Fibroblast of skin of left biceps (primary cell): ENCODE measurements at places on chromosomes 11 and 22.

DNA sequence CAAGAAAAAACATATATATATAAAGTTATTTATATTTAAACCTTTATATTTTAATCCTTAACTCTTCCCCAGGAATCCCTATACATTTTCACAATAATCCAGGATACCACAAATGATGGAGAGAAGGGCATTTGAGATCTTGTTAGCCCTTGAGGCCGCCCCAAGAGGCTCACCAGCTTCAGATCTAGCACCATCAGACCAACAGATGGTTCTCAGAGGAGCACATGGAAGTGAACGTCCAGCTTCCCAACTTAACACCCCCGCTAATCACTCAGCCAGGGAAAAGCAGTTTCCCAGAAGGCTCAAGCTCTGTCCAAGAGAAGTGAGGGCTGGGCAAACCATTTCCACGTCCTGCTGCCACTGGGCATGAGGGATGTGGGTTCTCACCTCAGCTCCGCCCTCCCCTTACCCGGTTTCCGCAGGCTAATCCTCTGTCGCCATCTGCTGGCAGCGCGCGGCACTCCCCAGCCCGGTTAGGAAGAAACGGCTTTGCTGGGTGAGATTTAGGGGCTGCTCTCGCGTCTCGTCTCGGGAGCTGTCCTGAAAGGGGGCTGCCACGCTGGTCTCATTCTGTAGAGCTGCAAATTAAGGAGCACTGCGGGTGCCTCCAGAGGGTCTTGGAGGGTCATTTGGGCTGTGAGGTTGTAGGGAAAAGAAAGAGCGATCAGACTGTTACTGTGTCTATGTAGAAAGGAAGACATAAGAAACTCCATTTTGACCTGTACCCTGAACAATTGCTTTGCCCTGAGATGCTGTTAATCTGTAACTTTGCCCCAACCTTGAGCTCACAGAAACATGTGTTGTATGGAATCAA is 6.8 kb upstream of the FAM111A start:
- no peak for DNase-seq

- DNase-seq, result no peak
Observed at GRCh38 chr11:72709478-72710238, 35.4 kb upstream of the PDE2A start.

- no peak for DNase-seq
Observed at GRCh38 chr11:122517403-122518379, 137.8 kb upstream of the UBASH3B start.

DNA sequence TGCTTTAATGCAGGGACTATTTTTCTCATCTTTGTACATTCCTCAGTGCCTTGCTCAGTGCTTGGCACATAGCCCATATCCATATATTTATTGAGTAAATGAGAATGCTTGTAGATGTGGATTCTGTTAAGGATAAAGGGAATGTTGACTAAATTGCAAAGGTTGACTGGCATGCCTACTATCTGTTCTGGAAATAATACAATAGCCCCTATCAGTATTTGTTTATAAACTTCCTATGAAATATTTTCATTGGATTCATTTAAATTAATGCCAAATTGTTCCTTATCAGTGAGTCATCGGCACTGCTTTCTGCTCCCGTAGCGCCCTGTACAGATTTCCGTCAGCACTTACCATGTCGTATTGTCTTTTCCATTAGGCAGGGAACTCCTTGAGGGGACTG is 8.0 kb downstream of the RNF121 start:
- DNase-seq, result peak; percentile 18

DNA sequence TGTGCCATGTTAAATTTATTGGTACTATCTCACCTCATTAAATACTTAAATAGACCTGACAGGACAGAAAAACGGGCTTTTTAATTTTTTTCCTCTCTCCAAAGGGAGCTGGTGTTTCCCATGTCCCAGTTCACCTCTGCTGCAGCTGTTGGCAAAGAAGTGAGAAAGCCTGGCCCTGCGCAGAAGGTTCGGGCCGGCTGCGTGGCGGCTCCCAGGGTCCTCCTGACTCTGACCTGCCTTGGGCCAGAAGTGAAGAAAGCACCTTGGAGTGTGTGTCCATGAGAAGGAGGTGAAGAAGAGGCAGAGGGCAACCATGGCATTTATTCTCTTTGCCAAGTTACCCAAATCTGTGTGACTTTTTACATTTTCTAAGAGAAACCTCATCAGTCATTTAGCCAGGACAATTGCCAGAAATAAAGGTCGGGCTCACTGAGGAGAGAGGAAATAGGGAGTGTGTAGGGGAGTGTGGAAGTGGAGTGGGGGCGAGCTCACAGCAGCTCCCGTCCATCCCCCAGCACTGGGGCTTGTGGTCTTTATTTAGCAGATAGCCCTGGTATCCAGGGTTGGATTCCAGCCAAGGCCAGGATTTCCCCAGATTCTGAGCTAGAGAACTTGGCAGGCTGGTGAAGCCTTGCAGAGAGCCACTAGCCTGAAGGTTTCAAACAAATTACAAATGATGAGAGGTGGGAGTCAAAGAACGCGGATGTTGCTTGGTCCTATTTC is 102.4 kb upstream of the CADM1 start:
- no peak for DNase-seq

- DNase-seq, result no peak
Observed at GRCh38 chr11:96760815-96761214, 371.0 kb downstream of the JRKL start.

DNA sequence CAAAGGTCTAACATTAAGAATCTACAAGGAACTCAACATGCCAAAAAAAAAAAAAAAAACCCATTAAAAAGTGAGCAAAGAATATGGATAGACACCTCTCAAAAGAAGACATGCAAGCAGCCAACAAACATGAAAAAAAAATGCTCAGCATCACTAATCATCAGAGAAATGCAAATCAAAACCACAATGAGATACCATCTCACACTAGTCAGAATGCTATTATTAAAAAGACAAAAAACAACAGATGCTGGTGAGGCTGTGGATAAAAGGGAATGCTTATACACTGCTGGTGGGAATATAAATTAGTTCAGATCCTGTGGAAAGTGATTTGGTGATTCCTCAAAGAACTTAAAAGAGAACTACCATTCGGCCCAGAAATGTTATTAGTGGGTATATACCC is 257.7 kb upstream of the PLET1 start:
- no peak for DNase-seq

DNA sequence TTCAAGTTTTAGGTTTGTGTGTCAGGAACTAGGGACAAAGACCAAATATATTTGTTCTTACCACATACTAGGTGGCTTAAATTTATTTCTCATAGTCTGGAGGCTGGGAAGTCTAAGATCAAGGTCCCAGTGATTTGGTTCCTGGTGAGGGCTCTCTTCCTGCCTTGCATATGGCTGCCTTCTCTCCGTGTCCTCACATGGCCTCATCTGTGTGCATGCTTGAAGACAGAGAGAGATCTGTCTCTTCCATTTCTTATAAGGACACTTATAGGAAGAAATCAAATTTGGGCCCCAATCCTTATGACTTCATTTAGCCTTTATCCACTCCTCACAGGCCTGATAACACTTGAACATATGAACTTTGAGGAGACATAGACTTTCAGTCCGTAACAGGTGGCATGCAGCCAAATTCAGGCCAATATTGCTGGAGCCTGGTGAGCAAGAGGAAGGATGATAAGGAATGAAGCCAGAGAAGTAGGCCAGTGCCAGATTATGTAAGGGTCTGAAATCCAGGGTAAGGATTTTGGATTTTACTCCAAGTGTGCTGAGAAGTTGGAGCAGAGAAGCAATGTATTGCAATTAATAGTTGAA is 35.1 kb downstream of the TTC17 start:
- DNase-seq, result no peak

DNA sequence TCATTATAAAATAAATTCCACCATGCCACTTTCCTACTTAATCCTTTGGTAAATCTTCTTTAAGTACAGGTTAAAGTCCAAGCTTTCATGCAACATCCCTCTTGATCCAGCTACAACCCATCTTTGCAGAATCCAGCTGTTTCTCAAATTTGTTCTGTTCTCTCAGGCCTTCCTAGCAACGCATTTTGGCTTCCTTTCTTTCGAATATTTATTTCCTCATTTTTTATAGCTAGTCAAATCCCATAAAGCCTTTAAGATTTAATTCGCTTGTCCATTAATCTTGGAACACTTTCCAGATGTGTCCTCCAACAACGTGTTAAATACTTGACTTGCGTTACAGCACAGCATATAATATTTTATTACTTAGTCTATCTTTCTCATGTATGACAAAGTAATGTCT is 600.1 kb upstream of the CHORDC1 start:
- no peak for DNase-seq

- DNase-seq, result no peak
Observed at GRCh38 chr11:40987776-40988435, 471.5 kb downstream of the LRRC4C start.

DNA sequence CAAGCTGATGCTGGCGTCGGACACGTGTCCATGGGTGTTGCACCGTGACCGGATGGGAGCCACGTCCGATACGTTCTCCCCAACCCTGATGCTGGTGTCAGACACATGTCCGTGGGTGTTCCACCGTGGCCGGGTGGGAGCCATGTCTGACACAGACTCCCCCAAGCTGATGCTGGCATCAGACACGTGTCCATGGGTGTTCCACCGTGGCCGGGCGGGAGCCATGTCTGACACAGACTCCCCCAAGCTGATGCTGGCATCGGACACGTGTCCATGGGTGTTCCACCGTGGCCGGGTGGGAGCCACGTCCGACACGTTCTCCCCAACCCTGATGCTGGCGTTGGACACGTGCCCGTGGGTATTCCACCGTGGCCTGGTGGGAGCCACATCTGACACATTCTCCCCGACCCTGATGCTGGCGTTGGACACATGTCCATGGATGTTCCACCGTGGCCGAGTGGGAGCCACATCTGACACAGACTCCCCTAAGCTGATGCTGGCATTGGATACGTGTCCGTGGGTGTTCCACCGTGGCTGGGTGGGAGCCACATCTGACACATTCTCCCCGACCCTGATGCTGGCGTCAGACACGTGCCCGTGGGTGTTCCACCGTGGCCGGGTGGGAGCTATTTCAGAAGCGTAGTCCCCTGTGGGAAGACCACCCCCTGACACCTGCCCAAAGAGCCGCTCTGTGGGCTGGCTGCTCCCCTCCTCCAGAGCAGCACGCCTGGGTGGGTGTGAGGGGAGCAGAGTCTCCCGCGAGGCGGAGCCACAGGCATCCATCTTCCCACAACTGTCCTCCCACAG is 20.0 kb downstream of the SELENOO start:
- DNase-seq, result no peak

DNA sequence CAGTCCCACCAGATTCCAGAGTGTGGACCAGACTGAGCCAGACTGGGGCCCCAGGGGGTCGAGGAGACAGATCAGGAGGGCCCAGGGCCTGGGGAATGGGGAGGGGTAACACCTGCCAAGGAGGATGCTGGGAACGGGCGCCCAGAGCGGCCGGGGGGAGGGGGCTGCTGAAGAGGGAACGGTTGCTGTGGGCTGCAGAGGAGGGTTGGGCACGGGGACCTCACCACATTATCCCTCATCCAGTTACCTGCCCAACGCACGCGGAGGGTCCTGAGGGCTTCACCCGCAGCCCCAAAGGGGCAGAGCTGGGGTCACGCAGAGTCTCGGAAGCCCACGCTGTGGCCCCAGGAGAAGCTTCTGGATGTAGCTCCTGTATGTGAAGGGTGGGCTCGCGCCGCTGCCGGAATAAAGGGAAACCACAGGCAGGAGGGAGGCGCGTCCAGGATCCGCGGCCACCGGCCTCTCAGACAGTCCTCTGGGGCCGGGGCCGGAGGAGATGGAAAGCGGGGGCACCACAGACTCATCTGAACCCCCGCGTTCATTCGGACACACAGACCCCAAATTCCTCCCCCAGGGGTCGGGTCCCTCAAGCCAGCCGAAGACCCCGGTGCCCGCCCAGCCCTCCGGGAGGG is 866 bp upstream of the SELENOO start:
- no peak for DNase-seq

DNA sequence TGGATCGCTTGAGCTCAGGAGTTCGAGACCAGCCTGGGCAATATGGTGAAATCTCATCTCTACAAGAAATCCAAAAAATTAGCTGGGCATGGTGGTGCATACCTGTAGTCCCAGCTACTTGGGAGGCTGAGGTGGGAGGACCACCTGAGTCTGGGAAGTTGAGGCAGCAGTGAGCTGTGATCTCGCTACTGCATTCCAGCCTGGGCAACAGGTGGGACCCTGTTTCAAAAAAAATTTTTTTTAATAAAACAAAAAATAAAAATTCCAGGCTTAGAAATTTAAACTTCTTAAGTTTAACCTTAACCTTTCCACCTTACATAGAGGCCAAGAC is 21.2 kb downstream of the CLMP start:
- no peak for DNase-seq

DNA sequence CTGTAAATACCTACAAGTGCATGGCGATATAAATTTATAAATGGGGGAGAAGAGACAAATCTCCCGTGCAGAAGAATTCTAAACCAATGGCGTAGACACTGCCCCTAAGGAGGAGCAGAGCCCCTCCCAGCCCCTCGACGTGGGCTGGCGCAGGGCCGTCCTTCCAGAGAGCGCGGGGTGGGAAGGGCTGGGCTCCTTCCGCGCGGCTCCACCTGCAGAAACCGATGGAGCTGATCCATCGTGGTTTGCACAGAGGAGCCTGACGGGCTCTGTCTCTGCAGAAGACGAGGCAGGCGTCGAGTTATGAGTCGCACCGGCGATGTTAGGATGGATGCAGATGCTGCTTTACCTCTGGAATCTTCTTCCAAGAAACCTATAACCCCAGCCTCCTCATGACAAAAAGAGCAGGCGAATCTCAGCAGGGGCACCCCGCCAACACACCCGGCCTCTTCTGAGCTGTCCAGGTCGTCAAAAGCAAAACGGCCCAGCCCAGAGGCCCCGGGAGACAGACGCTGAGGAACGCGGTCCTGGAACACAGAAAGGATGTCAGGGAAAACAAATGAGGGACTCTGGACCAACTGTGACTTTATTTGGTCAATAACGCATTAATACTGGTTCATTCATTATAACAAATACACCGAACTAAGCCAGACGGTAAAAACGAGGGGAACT is 11.0 kb upstream of the B4GALNT4 start:
- DNase-seq, result no peak

- no peak for DNase-seq
Observed at GRCh38 chr11:94322501-94322900, 18.1 kb downstream of the IZUMO1R start.

GRCh38 chr11:1450344-1450875 is 36.2 kb downstream of the MOB2 start:
- DNase-seq, result no peak

GRCh38 chr11:61780581-61781162 is 11.7 kb downstream of the TMEM258 start:
- DNase-seq, result no peak

DNA sequence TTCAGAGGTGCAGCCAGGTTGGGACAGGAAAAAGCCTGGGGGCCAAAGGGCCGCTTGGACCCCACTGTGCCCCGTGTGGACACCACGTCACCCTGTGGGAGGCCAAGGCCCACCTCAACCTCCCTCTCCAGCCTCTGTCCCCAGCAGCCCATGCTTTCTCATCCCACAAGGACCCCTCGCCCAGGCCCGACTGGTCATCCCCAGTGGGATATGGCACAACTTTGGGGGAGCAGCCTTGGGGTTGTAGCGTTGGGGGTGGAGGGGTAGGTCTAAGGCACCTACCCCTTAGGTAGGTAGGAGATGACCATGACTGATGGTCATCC is 44.0 kb downstream of the IGF2 start:
- DNase-seq, result no peak
